ENCODE measurements at places on chromosomes 7 and 10. TPM values are rescaled to one million over a fixed set of nuclear protein-coding genes. Genes with fewer than 3 reads are reported as not detected.

The MSS51 gene
- 2.9 TPM for total RNA-seq

The HTR7 gene
- 2.7 TPM for total RNA-seq

The NUTM2A gene
- total RNA-seq = 0.49 TPM

The TDRD1 gene
- total RNA-seq = 4.7 TPM

The CNNM1 gene
- 0.36 TPM for total RNA-seq

The GRID2IP gene
- not detected for total RNA-seq

The NODAL gene
- not detected for total RNA-seq

The ZNF32 gene
- total RNA-seq = 33.3 TPM

The ADAM22 gene
- total RNA-seq = 5.5 TPM

The GRID1 gene
- 0.97 TPM for total RNA-seq

The TUBB8 gene
- total RNA-seq = not detected

The ASB10 gene
- total RNA-seq = not detected

The PLPP4 gene
- 2.1 TPM for total RNA-seq

The IMMP2L gene
- total RNA-seq = 8.6 TPM

The ANKRD30A gene
- total RNA-seq = not detected

The NUTM2E gene
- not detected for total RNA-seq

The LIPK gene
- total RNA-seq = not detected

The SEMA3D gene
- total RNA-seq = 32.7 TPM

The RNF148 gene
- total RNA-seq = 0.36 TPM

The CCDC136 gene
- 3.8 TPM for total RNA-seq

The TIAL1 gene
- 52.9 TPM for total RNA-seq

The FEZF1 gene
- total RNA-seq = not detected

The GOLGA7B gene
- total RNA-seq = under 0.01 TPM

The UCMA gene
- total RNA-seq = not detected

The KLF14 gene
- 0.12 TPM for total RNA-seq

The NRP1 gene
- 474 TPM for total RNA-seq

The COBL gene
- not detected for total RNA-seq

The LRRC27 gene
- total RNA-seq = 18.8 TPM

The SPDYE5 gene
- total RNA-seq = 0.12 TPM

The ICA1 gene
- total RNA-seq = 0.12 TPM

The WEE2 gene
- not detected for total RNA-seq

The GIMAP6 gene
- total RNA-seq = 0.16 TPM

The ECHDC3 gene
- 22.7 TPM for total RNA-seq

The STK17A gene
- total RNA-seq = 76.9 TPM

The A1CF gene
- total RNA-seq = not detected

The NCF1 gene
- total RNA-seq = not detected

The SERPINE1 gene
- 290 TPM for total RNA-seq

The FAM237B gene
- not detected for total RNA-seq

The AEBP1 gene
- total RNA-seq = 309 TPM

The SLC13A1 gene
- not detected for total RNA-seq

The MKI67 gene
- 7.0 TPM for total RNA-seq

The ARMH3 gene
- 16.9 TPM for total RNA-seq

The SPDYE1 gene
- not detected for total RNA-seq

The GPR26 gene
- not detected for total RNA-seq

Measured in hair follicle dermal papilla cell (primary cell).